Activated naive CD4-positive, alpha-beta T cell treated with anti-CD3 and anti-CD28 coated beads for 36 hours (primary cell): ENCODE measurements at places on chromosomes 7 and 10. TPM values are rescaled to one million over a fixed set of nuclear protein-coding genes. Genes with fewer than 3 reads are reported as not detected.

GRCh38 chr10:13649844-13650520, 63.2 kb downstream of the PRPF18 start:
- H3K4me3 ChIP-seq: no peak overlapping the region
- no peaks in the 10 kb centered on the region for H3K27me3 ChIP-seq
- no peak for DNase-seq
- peaks cover 16% of the 10 kb centered on the region for H3K36me3 ChIP-seq

GRCh38 chr7:127594490-127594889, 954 bp downstream of the FSCN3 start:
- peaks cover 13% of the 10 kb centered on the region for H3K36me3 ChIP-seq
- DNase-seq: no peak
- no peak overlapping the region for H3K4me3 ChIP-seq
- H3K27ac ChIP-seq: no peak overlapping the region

DNA sequence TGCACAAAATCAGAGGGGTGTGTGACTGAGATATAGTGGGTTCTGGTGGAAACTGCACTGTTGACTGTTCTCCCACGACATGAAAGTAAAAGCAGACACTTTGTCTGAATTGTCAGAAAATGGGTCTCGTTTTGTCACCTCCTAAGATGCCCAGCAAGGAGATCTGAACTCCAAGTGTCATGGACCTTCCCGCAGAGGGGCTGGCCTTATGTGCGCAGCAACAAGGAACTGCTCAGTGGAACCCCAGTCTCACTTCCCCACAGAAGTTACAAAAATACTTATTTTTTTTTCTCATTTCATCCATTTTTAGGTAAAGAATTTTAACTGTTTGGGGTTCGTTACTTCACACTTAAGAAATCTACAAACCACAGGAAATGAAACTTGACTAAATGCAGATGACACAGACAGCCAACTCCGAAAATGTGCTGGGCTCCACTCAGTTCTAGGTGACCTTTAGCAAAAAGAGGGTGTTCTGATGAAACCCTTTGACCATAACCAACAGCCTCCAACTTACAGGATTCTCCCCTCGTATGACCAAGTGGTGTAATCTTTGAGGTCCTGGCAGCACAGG, 115.0 kb downstream of the FAM107B start:
- no peaks in the 10 kb centered on the region for H3K27me3 ChIP-seq
- peaks cover 68% of the 10 kb centered on the region for H3K4me1 ChIP-seq
- DNase-seq: peak; percentile 67
- H3K27ac ChIP-seq: peak overlapping the region; percentile 89

GRCh38 chr7:37674531-37674930, 9.0 kb upstream of the GPR141 start:
- no peak overlapping the region for H3K4me3 ChIP-seq
- no peak overlapping the region for H3K27ac ChIP-seq
- no peaks in the 10 kb centered on the region for H3K4me1 ChIP-seq
- peaks cover 8% of the 10 kb centered on the region for H3K27me3 ChIP-seq
- no peak for DNase-seq

DNA sequence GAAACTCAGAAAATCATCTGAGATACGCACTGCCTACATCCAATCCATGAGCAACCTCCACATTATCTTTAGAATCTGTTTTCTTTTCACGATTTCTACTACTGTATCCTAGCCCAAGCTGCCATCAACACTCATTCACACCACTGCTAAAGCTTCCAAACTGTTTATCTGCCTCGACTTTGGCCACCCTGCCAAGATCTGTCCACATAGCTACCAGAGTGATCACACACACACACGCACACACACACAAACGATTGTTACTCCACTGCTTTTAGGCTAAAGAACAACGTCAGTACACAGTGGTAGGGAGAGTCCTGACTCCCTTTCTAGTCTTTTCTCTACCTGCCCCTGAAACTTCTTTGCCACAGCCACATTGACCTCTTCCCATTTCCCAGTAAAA, 142.0 kb downstream of the CCDC71L start:
- DNase-seq: no peak
- no peak overlapping the region for H3K27ac ChIP-seq
- peaks cover 9% of the 10 kb centered on the region for H3K4me1 ChIP-seq
- peaks cover 26% of the 10 kb centered on the region for H3K27me3 ChIP-seq
- H3K4me3 ChIP-seq: no peak overlapping the region

DNA sequence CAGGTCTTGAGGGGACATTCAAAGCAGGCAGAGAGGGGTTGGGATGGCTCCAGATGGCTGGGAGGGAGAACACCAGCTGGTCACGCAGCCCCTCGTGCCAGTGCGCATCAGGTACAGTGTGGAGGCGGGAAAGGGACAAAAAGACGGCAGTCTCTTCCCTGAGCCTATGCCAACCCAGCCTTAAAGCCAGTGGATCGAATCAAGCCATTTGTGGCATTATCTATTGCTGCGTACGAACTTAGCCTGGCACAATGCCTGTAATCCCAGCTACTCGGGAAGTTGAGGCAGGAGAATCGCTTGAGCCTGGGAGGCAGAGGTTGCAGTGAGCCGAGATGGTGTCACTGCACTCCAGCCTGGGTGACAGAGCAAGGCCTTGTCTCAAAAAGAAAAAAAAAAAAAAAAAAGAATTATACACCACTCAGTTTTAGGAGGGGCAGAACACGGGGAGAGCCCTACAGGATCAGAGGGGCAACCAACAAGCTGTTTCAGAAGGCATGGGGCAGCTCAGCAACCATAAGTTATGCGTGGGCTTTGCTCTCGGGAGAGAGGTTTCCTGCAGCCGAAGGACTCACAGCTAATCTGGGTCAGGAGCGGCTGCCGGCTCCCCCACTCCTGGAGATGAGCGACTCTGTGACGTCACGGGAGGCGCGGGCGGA, 356 bp upstream of the NDUFB2 start:
- no peaks in the 10 kb centered on the region for H3K27me3 ChIP-seq
- H3K4me1 ChIP-seq: peaks cover 34% of the 10 kb centered on the region
- peak; percentile 97 for DNase-seq
- H3K36me3 ChIP-seq: peaks cover 9% of the 10 kb centered on the region
- peak overlapping the region; percentile 98 for H3K4me3 ChIP-seq

- H3K4me3 ChIP-seq: no peak overlapping the region
- H3K4me1 ChIP-seq: no peaks in the 10 kb centered on the region
- DNase-seq: no peak
- no peak overlapping the region for H3K27ac ChIP-seq
- no peaks in the 10 kb centered on the region for H3K36me3 ChIP-seq
Measured at GRCh38 chr7:23333671-23334246, 34.6 kb downstream of the MALSU1 start.

Gene GRM3
- total RNA-seq: not detected
